ENCODE measurements at places on chromosomes 12 and 14.

GRCh38 chr12:101430456-101430855 is 22.9 kb upstream of the ARL1 start:
- DNase-seq, result no peak

- DNase-seq, result no peak
Measured at GRCh38 chr14:61290701-61291100, 9.6 kb upstream of the TMEM30B start.

GRCh38 chr12:111368291-111368787 is 556 bp downstream of the PHETA1 start:
- DNase-seq, result no peak

- no peak for DNase-seq
Measured at GRCh38 chr14:74348735-74349463, 628 bp downstream of the VRTN start.

GRCh38 chr14:98940693-98941437 is 331.1 kb downstream of the BCL11B start:
- no peak for DNase-seq

DNA sequence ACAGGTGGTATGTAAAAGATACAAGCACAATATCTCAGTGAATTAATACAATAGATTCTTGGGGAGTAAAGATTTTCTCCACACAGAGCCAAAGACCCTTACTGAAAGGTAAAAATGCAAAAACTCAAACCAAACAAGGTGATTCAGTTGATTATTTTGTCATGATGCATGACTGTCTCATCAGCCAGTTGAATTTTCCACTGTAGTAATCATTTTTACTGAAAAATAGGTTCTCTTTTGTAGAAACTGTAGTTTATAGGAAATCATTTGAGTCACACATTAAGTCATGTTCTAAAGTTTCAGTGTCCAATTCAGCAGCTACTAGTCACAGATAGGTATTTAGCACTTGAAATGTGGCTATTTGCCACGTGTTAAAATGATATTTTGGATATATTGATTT is 53.6 kb downstream of the PPFIA2 start:
- DNase-seq, result no peak

All from activated T-cell treated with anti-CD3 and anti-CD28 coated beads for 48 hours (primary cell).